IMR-90 (cell line): ENCODE measurements at places on chromosomes 11 and 22. TPM values are rescaled to one million over a fixed set of nuclear protein-coding genes. Genes with fewer than 3 reads are reported as not detected.

PHOX2A gene
- total RNA-seq, result not detected in 2 replicates

IL17REL gene
- total RNA-seq, result not detected in 2 replicates

SYT13 gene
- total RNA-seq, result not detected in 2 replicates

OR56A1 gene
- total RNA-seq, result not detected in 2 replicates

ARHGEF12 gene
- total RNA-seq, result 115 and 131 TPM in 2 replicates

ZNF214 gene
- 2.5 and 3.1 TPM in 2 replicates for total RNA-seq

THRSP gene
- not detected in 2 replicates for total RNA-seq

SLC22A6 gene
- not detected in 2 replicates for total RNA-seq

DNA sequence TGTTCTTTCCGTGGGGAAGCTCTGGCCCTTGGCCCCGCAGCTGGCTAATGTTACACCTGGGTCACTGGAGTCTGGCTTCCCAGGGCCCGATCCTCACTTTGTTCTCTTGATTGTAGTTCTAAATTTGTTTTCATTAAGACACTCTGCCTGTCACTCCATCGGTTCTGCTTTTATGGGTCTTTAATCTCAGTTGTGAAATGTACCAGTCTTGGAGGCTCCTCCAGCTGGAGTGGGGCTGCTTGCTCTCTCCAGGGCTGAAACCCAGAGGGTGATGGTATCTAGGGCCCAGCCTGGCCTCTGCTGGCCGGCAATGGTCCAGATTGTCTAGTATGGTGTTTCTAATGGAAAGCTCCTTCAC is 352.9 kb downstream of the TENM4 start:
- peaks cover 22% of the 10 kb centered on the region for H3K4me1 ChIP-seq
- H3K4me3 ChIP-seq, result no peak overlapping the region
- peak overlapping the region; percentile 62; the same call in 1 of the 2 replicates for H3K27ac ChIP-seq
- no peak for DNase-seq
- H3K36me3 ChIP-seq, result no peaks in the 10 kb centered on the region

GRCh38 chr11:126841999-126842398 is 158.6 kb downstream of the KIRREL3 start:
- H3K27ac ChIP-seq, result no peak overlapping the region
- H3K4me1 ChIP-seq, result no peaks in the 10 kb centered on the region
- H3K4me3 ChIP-seq, result no peak overlapping the region
- no peak for DNase-seq
- H3K27me3 ChIP-seq, result no peaks in the 10 kb centered on the region

DNA sequence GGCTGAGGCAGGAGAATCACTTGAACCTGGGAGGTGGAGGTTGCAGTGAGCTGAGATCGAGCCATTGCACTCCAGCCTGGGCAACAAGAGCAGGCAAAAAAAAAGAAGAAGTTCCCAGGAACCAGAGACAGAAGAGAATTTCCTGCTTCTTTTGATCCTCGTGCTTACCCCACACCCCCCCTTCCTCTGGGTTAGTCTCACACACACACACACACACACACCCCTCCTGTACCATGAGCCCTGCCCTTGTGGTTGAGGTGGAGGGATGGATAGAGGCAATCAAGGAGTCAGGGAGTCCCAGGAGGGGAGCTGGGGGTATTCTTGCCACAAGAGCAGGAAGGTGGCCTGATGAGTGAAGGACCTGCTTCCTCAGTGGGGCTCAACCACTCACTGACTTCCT is 4.1 kb upstream of the UBE2L6 start:
- no peaks in the 10 kb centered on the region for H3K36me3 ChIP-seq
- peaks cover 6% of the 10 kb centered on the region; the same call in 1 of the 2 replicates for H3K27me3 ChIP-seq
- no peak overlapping the region for H3K27ac ChIP-seq
- no peak overlapping the region for H3K4me3 ChIP-seq
- peaks cover 9% of the 10 kb centered on the region for H3K4me1 ChIP-seq
- no peak for DNase-seq

DNA sequence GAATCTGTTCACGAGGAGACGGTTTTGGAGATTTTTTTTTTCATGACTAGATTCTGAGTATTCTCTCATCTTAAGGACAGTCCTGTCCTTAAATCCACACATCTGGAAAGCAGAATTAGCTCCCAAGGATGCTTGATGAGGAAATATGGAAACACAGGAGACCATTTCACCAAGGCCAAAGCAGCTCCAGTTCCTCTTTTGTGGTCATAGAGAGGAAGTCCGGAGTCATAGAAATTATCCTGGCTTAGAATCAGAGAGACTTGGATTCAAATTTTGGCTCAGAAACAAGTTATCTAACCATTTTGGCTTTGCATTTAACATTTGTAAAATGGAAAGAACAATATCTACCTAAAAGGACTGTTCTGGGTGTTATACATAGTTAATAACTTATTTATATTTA is 7.3 kb upstream of the TEAD1 start:
- no peaks in the 10 kb centered on the region for H3K27me3 ChIP-seq
- H3K36me3 ChIP-seq, result no peaks in the 10 kb centered on the region
- no peaks in the 10 kb centered on the region for H3K4me1 ChIP-seq
- H3K4me3 ChIP-seq, result no peak overlapping the region

GRCh38 chr11:12137938-12138731 is 27.7 kb downstream of the MICAL2 start:
- no peaks in the 10 kb centered on the region for H3K27me3 ChIP-seq
- peaks cover 10% of the 10 kb centered on the region for H3K36me3 ChIP-seq
- H3K27ac ChIP-seq, result peak overlapping the region; percentile 70

DNA sequence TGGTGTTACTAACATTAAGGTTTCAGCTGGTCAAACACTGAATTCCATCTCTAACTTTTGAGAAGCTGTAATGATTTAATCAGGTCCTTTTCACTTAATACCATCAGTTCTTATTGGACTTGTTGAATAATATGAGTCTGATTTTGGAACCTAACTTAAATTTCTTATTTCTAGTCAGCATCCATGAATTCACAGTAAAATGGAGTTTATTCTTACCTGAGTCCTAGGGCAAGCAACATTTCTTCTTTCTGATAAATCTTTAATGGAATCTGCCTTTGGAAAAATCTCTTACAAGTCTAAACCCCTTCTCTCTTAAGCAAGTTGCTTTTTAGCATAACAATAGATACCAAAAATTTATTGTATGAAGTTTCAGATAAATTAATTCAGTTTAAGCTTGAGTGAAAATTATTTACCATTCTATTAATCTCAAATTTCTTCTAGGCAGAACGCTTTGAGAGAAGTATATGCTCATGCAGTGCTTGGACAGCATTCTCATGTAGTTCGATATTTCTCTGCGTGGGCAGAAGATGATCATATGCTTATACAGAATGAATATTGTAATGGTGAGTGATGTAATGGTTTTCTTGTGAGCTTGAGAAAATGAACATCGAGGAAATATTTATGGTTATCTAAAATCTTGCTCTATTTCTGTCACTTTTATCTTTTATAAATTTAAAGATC is 3.4 kb downstream of the WEE1 start:
- DNase-seq, result peak; percentile 73
- peak overlapping the region; percentile 76 for H3K4me3 ChIP-seq
- peaks cover 12% of the 10 kb centered on the region for H3K36me3 ChIP-seq
- H3K27ac ChIP-seq, result peak overlapping the region; percentile 46; the same call in 1 of the 2 replicates
- H3K27me3 ChIP-seq, result no peaks in the 10 kb centered on the region

DNA sequence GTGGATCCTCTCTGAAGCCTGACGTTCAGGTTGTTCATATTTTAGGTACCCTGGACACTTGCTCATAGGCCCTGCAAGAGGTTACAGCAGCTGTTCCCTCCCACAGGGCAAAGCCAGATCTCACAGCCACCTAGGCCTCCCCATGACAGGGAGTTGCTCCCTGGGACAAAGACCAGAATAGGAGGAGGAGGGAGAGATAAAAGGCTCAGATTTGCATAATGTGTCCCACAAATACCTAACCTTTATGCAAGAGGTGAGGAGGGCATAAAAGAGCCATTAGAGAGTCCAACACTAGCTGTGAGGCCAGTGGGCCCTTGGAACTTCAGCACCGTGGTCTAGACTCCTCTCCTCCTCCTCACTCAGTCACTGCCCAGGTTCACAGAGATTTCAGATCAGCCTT is 33.8 kb downstream of the ZNF280B start:
- no peak overlapping the region for H3K27ac ChIP-seq
- H3K4me1 ChIP-seq, result no peaks in the 10 kb centered on the region
- peaks cover 4% of the 10 kb centered on the region; the same call in 1 of the 2 replicates for H3K27me3 ChIP-seq
- no peaks in the 10 kb centered on the region for H3K36me3 ChIP-seq

GRCh38 chr22:23267226-23268043 is 87.1 kb downstream of the BCR start:
- no peaks in the 10 kb centered on the region for H3K4me1 ChIP-seq
- H3K4me3 ChIP-seq, result no peak overlapping the region
- H3K27me3 ChIP-seq, result no peaks in the 10 kb centered on the region
- peaks cover 37% of the 10 kb centered on the region for H3K36me3 ChIP-seq
- DNase-seq, result no peak
- no peak overlapping the region for H3K27ac ChIP-seq

DNA sequence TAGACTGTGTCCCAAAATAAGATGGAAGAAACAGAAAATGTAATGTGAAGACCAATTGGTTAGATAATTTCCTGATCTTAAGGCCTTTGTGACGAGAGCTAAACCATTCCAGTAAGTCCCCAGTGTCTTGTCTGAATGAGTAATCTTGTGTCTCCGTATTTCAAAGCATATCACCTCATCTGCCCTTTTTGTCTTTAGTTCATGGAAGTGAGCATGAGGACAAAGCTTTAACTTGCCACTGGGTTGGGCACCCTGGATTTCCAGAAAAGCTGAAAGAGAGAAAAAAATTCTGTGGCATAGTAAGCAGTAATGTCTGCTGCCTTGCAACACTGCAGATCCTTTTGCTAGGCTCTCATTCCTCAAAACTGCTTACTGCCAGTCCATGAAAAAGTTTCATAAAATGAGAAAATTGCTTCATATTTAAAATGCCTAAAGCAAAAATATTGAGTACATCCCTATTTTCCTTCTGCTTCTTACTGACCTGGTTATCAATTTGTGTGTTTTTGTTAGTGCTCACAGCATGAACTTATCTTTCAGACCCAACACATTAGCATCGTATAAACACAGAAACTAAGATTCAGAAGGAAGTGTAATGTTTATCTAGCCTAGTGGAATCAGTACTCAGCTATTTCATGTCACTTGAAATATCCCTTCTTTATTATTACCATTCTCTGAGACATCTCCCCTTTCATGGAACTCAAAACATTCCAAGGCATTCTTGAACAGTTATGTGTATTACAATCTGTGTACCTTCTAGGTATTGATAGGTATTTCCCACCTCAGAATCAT is 5.3 kb downstream of the CASP12 start:
- H3K27me3 ChIP-seq, result no peaks in the 10 kb centered on the region
- H3K27ac ChIP-seq, result peak overlapping the region; percentile 24; the same call in 1 of the 2 replicates
- no peaks in the 10 kb centered on the region for H3K36me3 ChIP-seq
- no peak overlapping the region for H3K4me3 ChIP-seq
- peak; percentile 75 for DNase-seq

DNA sequence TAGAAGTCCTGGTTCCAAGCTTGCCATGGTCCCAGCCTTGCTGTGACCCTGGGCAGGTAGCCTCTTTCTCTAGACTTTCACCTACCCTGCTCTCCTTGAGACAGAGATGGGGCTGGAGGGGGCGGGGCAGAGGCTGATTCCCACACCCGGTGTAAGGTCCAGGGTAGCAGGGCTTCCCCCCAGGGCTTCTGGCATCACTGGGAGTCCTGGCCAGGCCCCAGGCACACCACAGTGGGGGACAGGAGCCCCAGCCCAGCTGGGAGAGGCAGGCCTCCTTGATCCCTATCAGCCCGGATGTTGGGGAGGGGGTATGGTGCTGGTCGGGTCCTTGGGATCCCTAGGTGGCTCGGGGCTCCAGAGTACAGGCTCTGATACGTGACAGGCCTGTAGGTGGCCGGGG is 1.7 kb upstream of the NUDT8 start:
- H3K4me3 ChIP-seq, result no peak overlapping the region
- 0 out of 2 replicates have a peak, but pooled peaks cover 3% of the 10 kb centered on the region for H3K4me1 ChIP-seq
- DNase-seq, result no peak
- no peak overlapping the region for H3K27ac ChIP-seq

GRCh38 chr11:90241414-90241813 is 18.6 kb upstream of the CHORDC1 start:
- no peak overlapping the region for H3K4me3 ChIP-seq
- DNase-seq, result no peak
- no peaks in the 10 kb centered on the region for H3K27me3 ChIP-seq

DNA sequence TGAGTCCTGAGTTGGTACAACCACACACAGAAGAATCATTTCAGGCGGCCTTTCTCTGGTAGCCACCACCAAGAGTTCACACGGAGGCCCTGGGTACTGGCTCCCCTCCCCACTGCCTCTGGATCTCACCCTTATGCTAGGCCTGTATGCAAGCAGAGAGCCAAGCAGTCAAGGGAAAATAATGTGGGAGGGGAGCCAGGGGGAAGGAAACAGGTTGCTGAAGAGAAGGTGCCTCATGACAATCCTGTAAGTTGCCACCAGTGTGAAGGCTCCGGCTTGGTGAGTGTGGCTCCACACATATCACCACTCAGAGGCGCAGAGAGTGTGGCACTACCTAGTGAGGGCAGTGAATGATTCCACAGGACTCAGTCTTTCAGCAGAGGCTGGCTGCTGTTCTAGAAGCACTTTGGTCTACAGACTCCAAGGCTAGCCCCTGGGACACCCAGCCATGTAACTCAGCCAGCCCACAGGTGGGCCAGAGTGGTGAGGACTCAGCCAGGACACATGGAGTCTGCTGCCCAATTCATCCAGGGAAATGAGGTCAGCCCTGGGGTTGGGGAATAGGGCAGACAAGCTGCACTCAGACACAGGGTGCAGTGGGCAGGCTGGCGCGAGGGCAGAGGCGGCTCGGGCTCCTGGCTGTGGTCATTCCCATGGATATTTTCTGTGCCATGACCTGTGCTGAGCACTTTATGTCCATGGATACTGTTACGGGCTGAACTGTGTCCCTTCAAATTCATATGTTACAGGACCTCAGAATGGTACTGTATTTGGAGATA is 49.0 kb upstream of the SERPIND1 start:
- H3K4me3 ChIP-seq, result no peak overlapping the region
- no peaks in the 10 kb centered on the region for H3K4me1 ChIP-seq
- H3K27ac ChIP-seq, result no peak overlapping the region
- no peak for DNase-seq

DNA sequence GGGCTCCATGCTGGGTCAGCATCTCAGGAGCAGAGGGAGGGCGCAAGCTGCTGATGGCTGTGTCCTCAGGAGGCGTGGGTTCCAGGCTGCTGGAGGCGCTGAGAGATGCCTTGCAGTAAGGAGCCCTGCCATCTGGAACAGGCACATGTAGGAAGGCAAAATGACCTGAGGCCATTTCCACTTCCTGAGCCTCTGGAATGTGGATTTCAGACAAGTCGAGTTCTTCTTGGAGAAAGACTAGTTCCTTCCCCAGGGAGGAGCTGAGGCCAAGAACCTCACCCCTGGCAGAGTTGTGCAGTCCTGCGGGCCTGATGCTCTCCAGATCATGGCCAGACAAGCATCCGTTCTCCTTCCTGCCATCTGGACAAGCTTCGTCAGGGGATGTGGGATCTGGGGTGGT is 19.3 kb downstream of the HPS4 start:
- DNase-seq, result no peak
- no peaks in the 10 kb centered on the region for H3K4me1 ChIP-seq
- no peak overlapping the region for H3K4me3 ChIP-seq
- peaks cover 52% of the 10 kb centered on the region for H3K36me3 ChIP-seq

DNA sequence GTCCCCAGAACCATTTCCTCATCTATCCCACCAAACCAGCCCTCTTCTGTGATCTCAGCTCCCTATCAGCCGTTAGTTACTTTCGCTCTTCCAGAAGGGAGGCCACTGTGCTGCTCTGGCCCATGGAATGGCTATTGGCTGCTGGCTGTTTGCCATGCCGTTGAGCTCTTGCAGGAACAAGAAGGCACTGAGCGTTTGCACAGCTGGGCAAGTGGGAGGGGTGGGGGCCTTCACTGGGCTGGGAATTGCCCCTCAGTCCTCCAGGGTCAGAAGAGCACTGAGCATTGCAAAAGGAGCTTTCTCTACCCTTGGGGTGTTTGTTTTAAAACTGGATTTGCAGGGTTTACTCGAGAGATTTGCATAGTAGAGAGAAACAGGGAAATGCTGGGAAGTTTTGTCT is 129.0 kb upstream of the PARVA start:
- no peaks in the 10 kb centered on the region for H3K27me3 ChIP-seq
- no peak overlapping the region for H3K4me3 ChIP-seq
- H3K27ac ChIP-seq, result no peak overlapping the region
- DNase-seq, result peak; percentile 57
